ENCODE measurements at places on chromosomes 5 and 9.

DNA sequence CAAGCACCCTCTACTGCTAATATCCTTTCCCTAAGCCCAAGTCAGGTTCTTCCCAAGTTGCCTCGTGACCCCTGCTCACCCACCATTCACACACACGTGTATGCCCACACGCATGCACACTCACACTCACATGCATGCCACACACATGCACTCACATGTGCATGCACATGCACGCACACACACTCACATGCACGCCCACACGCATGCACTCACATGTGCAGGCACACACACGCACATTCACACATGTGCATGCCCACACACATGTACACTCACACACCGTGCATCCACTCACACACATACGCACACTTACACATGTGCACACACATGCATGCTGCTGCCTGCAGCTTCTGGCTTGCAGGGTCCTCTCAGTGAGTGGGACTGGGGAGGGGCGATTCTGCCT lies 62.9 kb upstream of the STXBP1 start:
- DNase-seq: no peak

GRCh38 chr5:127028822-127029457 lies 1.4 kb downstream of the MARCHF3 start:
- peak; percentile 84 for DNase-seq

DNA sequence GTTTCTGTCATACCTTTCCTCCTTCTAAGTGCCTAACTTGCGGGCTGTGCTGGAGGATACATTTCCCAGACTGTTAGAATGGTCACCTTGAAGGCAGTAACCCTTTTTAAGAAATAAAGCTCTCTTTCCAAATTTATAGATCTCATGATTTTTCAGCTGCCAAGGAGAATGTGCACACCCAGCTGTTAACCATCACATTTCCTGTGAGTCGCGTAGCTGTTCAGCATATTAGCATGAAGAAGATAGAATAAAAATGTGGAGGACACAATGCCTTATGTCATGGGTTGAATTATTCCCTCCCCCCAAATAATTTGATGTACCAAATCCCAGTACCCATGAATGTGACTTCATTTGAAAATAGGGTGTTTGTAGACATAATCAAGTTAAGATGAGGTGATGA lies 729.4 kb downstream of the MTRR start:
- DNase-seq: no peak

DNA sequence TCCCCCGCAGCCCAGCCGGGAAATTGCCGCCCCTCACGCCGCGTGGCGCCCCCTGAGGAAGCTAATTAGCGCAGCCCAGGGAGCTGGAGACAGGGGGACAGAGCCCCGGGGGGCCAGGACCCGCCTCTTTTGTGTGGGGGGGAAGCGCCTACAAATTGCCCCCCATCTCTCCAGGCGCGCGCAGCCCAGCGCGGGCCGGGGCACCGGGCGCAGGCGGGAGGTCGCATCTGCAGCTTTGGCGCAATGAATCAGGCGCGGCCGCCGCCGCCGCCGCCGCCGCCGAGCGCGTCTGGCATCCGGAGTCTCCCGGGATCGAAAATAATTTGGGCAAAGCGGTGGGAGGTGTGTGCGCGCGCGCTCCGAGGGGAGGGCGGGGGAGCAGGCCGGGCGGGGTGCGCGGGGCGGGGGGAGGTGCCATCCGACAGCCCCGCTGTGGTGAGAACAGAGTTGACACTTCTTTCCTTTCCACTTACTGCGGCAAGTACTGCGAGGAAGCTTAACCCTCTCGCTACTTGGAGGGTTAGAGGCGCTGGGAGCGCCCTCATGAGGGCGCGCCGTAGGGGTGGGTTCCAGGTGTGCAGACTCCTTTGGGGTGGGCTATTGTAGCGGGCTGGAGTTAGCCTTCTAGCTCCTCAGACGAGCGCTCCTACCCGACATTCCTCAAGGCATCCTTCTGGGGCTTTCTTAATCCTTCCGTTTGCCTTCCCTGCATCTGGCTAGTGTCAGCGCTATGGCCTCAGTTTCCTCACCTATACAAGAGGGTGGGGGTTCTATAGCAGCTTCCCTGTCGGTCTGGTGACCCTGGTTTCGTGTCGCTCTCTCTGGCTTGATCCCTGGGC lies 63.1 kb downstream of the CXXC5 start:
- peak; percentile 82 for DNase-seq

GRCh38 chr5:147267082-147267832 lies 32.4 kb downstream of the STK32A start:
- no peak for DNase-seq

DNA sequence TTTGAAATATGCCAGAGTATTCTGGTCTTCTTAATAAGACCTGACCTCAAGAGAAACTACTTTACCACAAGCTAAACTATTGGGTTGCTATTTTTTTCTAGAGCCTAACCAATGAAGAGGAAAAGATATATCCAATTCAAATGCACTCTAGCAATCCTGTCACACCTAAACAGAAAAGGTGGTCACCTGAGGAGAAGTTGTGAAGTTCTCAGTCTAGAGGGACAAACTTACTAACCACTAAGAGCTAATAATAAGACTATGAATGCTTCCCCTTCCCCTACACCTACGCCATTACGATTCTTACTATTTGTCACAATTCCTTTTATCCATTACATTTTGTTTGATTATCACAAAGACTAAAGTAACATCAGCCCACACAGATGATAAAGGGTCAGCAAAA lies 29.7 kb downstream of the RLN2 start:
- DNase-seq: no peak

- DNase-seq: no peak
Observed at GRCh38 chr9:21744320-21744719, 58.1 kb upstream of the MTAP start.

GRCh38 chr9:83119873-83120272 lies 56.9 kb upstream of the RASEF start:
- no peak for DNase-seq

GRCh38 chr9:125515281-125515680 lies 191.7 kb downstream of the MAPKAP1 start:
- no peak for DNase-seq

DNA sequence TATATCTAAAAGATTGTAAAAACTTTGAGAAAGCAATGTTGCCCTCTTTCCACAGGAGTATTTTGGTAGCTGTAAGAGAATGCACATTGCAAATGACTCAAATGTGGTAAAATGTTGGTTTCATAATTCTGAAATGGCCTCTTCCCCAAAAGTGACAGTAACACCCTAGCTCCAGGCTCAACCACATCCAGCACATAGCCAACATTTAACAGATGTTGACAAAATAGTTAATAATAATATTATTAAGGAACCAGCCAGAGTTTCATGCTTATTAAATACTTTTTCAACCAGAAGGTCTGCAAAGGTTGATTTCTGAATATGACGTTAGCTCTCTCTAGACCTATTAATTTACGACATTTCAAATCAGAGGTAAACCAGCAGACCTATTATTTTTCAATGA lies 1.3 kb downstream of the ANXA1 start:
- DNase-seq: peak; percentile 71

DNA sequence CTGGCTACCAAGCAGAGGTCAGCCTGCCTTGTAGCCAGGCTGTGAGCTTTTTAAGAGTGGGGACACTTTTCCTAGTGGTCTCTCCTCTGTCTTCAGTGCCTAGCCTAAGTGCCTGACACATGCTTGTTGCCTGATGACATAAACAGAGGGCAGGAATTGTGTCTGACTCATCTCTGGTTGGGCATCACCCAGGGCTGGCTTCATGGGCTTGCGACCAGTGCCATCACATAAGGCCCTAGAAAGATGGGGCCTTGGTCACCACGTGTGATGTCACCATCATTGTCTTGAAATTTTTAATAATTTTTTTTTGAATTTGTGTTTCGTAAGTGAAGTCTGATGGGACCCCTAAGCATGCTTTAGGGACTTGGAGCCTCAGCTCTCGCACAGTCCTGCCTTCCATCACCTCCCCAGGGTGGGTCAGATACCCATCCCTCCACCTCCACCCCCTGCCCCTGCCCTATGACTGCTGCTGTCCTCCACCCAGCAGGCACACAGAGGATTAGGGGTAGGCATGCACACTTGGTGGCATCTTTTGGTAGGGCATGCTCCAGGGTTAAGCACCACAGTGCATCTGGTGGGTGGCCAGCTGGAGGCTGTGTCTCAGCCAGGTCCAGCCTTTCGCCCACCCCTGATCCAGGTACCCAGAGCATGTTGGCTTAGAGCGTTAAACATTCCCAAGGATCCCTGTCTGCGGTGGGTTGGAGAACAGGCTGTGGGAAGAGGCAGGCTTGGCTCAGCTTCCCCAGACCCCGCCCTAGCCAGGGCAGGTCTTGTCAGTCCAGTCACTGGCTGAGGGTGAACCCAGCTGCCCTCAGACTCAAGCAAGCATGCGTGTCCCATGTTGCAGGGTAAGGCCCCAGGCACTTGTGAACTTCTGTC lies 80.1 kb upstream of the SH3PXD2B start:
- DNase-seq: no peak

DNA sequence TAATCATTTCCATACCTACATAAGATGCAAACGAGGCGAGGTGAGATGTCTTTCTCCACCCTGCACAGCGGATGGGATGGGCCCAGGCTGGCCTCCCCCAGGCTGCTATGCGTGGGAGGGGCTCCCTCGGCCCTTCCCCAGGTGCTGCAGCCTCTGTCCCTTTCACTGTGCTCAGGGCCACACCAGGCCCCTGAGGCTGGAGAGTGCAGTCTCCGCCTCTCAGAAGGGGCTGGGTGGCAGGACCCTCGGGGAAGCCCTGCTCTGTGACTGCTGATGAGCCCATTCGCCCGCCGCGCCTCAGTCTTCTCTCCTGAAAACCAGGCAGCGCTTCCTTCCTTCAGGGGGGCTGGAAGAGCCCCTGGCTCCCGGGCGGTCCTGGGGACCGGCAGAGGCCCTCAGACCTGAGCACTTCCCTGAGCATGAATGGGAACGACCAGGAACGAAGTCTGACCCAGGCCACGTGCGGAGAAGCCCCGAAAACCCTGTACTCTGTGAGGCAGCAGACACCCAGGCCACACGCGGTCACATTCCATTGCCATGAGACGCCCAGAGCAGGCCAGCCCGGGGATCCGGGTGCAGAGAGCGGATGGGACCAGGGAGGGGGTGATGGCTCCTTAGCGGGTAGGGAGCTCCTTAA lies 21.9 kb upstream of the NOTCH1 start:
- no peak for DNase-seq

DNA sequence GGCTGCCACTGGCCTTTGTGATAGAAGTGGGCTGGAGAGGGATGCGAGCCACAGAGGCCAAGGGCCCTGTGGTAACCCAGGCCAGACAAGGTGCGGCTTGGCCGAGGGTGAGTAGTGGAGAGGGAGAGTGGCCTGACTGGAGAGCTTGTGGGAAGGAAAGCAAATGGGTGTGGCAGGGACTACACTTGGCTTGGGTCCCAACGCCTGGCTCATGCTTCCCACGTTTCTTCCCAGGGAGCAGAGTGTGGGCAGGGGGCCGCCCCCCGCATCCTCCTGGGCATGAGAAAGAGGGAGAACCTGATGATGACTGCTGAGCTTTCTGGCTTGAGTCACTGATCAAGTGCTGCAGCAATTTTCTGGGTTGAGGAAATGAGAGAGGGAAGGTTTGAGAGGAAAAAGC lies 95.7 kb downstream of the ANKH start:
- DNase-seq: no peak

DNA sequence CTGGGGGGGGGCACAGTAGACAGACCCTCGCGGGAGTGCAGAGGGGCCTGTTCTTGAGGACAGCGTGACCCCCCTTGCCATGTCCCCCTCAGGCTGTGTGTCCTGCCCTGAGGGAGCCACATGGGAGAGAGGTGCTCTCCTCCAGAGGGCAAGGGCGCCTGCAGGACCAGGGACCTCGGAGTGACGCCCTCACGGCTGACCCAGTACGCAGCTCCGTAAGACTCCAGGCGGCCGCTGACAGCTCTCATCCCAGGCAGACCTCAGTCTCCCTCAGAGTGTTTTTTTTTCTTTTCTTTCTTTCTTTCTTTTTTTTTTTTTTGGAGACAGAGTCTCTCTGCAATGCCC lies 27.3 kb downstream of the EXD3 start:
- DNase-seq: no peak

- DNase-seq: no peak
Observed at GRCh38 chr9:7153566-7153965, 395.8 kb downstream of the KDM4C start.

DNA sequence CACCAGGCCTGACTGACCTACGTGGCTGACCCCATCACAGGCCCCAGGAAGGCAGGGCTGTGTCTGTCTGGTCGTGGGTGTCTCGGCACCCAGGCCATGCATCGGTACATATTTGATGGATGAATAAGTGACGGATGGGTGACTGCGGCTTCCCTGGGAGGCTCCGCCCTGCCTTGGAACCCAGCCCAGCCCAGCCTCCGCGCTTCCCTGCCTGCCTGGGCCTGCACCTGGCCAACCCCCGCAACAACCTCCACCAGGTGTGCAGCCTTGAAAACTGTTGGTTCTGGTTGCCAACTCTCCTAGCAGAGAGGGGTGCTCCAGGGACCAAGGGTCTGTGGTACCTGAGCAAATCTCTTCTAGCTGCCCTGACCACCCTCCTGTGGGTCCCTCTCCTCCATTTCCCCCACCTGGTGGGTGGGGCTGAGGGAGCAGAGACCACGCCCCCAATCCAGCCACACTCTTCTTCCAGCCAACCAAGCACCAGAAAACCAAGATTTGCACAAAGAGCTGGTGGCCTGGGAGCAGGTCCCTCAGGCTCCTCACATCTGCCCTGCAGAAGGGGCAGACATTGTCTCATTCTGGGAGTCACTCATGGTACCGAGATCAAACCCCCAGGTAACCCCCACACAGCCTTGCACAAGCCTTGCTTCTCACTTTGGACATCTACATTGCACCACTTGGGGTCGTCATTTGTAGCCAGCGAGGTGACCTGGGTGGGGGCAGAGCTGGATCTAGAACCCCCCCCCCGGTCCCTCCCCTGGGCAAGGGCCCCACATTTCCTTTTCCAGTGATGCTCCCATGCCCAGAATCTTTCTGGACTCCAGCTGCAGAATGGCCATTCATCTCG lies 100.6 kb upstream of the IER5L start:
- DNase-seq: peak; percentile 5
